DMS79 (cell line): ENCODE measurements at places on chromosomes 1 and 21.
A peak's percentile ranks its signal among the peaks of the same experiment; 100 is the strongest.

- DNase-seq: no peak
These were observed 40.1 kb downstream of the ADGRL2 start for GRCh38 chr1:81840805-81841204.

DNA sequence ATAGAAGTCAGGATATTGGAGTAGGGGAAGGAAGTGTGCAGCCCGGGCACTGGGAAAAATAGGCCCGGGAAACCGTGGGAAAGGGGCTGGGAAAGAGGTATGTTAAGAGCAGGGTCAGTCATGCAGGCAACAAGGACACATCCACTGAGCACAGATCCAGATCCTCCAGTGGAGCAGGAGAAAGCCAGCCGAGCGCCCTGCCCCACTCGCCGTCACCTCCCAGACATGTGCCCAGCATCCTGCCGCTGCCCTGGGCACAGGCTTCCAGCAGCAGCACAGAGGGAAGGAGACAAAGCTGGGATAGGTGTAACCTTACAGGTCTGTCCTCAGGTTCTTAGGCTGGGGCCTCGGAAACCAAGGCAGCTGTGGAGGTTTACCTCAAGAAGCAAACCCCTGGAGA, 64.2 kb downstream of the FAM163A start:
- DNase-seq: no peak

DNA sequence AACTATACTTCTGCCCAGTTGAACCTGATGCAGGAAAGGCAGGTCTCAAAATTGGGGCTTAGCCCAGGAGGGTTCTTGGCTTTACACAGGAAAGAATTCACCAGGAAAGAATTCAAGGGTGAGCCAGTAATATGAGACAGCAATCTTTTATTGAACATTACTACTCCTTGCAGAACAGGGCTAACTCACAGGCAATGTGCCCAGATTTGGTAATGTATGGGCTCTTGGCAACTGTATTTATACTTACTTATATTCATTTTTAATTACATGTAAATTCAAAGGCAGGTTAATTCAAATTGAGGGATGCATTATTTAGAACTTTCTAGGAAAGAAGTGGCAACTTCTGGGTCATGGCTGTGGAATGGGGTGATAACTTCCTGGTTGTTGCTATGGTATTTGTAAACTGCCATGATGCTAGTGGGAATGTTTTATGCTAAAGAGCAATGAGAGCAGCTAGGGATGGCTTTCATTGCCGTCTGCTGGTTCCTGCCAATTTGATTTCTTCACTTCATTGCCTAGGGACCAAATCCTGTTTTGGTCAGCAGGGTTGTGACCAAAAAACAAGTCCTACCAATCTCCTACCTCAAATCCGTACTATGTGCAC, 107.5 kb downstream of the CHRM3 start:
- DNase-seq: no peak

DNA sequence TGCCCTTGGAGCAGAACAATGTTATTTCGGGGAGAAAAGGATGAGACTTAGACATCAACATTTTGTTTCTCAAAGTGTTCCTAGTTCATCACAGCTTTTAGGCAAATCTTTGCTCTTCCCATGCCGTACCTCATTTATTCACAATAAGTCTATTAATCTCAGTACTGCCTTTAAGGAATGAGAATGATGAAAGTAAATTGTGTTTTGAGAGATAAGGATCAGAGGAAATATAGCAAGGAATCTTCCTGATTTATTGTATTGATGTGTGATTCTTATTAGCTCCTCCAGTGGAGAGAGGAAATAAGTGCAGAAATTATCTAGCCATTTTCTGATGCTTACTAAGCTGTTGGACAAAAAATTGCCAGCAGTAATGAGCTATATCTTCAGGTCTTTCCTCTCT, 2.0 kb downstream of the POLR3C start:
- no peak for DNase-seq

DNA sequence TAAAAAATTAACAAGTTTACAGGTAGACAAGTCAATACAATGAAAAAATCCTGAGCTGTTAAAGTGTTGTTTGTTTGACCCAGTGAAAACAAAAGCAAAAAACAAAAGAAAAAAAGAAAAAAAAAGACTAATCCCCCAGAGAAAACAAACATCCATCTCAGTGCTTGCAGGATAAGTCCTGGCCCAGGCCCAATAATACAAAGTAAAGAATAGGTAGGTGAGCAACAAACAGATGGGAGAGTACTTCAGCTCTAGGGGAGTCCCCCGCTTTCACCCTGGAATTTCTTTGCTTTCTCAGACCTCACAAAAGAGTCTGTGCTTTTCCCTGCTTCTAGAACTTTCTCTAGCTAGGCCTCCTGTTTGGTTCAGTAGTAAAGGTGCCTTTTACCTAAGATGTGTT, 70.3 kb downstream of the ABCA4 start:
- DNase-seq: no peak

DNA sequence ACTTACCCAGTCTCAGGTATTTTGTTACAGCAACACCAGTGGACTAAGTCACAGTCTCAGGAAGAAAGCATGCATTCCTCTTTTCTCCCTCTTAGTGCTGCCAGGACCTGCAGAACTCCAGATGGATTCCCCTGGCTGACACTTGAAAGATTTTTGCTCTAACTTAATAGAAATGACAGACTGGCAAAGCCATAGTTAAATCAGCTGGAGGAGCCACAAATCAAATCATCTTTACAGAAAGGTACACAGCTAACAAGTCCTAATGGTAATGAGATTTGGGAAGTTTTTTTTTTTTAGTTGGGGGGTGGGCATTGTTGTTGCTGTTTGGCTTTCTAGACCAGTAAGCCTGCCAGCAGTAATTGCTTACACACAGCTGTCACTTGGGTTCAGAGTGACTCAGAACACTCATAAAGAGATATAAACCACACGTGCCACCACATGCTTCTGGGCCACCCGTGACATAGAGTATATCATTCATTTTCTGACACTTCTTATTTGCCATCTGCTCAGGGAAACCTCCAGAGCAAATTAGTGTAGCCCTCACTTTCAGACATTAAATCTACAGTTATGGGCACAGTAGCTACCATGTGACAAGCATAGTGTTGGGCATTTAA, 72.4 kb downstream of the FH start:
- no peak for DNase-seq

DNA sequence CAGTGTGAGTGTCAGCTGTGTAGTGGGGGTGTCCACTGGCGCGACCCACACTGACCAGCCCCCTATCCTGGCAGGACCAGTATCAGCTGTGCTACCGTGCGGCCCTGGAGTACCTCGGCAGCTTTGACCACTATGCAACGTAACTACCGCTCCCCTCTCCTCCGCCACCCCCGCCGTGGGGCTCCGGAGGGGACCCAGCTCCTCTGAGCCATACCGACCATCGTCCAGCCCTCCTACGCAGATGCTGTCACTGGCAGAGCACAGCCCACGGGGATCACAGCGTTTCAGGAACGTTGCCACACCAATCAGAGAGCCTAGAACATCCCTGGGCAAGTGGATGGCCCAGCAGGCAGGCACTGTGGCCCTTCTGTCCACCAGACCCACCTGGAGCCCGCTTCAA, 28.1 kb upstream of the KDM4A start:
- no peak for DNase-seq

GRCh38 chr1:178488393-178488792, 8.4 kb downstream of the CLEC20A start:
- no peak for DNase-seq

GRCh38 chr1:16276302-16277030, 39.5 kb upstream of the CPLANE2 start:
- peak; percentile 57 for DNase-seq

- DNase-seq: no peak
These were observed 6.9 kb downstream of the THRAP3 start for GRCh38 chr1:36231191-36231590.

GRCh38 chr1:193417945-193418744, 231.7 kb upstream of the B3GALT2 start:
- no peak for DNase-seq

GRCh38 chr1:58895082-58895481, 111.2 kb upstream of the JUN start:
- no peak for DNase-seq

GRCh38 chr1:10471411-10472219, 714 bp downstream of the DFFA start:
- no peak for DNase-seq

DNA sequence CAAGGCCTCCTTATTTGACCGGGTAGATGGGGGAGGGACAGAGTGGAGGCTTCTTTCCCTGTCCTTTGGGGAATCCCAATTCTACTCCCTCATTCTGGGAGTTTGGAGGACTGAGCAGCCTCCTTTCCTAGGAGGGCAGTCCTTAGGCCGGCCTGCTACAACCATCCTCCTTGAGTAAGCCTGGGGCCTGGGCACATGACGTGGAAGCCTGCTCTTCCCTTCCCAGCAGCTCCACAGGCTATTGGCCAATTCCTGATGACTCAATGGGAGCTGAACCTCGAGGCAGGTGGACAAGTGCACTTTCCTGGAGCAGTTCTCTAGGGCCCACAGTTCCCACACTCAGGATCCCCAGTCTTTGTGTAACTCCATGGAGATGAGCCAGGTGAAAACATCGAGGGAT, 3.1 kb downstream of the KCNA10 start:
- no peak for DNase-seq

DNA sequence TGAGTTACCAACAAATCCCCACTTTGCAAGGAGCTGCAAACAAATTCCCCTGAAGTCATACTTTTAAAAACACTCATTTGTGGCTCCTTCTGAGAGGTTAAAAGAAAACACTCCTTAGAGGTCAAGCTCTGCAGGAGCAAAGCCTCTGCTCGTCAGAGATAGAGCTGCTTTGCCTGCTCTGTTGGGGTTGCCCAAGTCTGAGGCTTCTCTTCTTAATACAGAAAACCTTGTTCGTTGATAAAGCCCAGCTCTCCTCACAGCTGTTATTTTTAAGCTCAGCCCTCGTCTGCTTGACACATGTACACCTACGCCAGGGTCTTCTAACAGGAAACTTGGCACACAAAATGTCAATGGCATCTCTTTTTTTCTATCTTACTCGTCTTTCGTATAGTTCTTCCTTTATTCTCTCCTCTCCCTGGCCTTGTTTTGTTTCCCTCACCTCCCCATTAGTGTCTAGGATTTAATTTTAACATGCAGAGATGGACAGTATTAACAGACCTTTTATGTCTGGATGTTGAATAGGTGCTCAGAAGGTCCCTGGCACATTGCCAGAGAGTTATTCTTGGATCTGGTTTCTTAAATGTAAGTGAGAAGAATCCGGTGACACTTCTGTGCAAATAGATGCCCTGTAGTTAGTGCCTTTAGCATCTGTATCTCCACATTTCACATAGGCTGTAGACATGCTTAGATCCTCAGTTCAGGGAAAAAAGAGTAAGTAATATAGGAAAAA, 86.0 kb downstream of the LRRC53 start:
- DNase-seq: no peak

- DNase-seq: no peak
These were observed 8.0 kb upstream of the CELSR2 start for GRCh38 chr1:109241344-109241743.

GRCh38 chr1:246274186-246274585, 232.9 kb downstream of the SMYD3 start:
- no peak for DNase-seq

DNA sequence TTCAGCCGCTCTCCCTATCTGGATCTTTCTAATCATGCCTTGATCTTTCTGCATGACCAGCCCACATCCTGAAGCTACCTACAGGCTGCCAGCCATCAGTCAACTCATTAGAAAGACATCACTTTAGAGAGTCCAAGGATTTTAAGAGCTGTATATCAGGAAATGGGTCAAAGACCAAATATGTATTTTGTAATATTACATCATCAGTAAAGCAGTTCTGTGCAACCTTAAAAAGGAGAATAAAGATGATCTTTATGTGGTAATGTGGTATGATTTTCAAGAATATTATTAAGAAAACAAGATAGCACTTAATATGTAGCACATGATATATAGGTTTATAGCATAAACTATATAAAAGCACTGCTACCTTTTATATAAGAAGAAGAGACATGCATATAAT, 47.6 kb downstream of the SLC30A7 start:
- DNase-seq: no peak

GRCh38 chr1:34127006-34128000, 37.7 kb downstream of the CSMD2 start:
- no peak for DNase-seq

GRCh38 chr1:181208967-181209366, 120.5 kb downstream of the IER5 start:
- DNase-seq: no peak

- no peak for DNase-seq
These were observed 1148.8 kb upstream of the ADGRL4 start for GRCh38 chr1:80155371-80155770.

GRCh38 chr1:4562321-4562720, 92.1 kb upstream of the AJAP1 start:
- DNase-seq: no peak
